ENCODE measurements at places on chromosomes 2 and 18.

- no peak for DNase-seq
These were observed 266.3 kb downstream of the CCDC85A start for GRCh38 chr2:56450047-56450446.

DNA sequence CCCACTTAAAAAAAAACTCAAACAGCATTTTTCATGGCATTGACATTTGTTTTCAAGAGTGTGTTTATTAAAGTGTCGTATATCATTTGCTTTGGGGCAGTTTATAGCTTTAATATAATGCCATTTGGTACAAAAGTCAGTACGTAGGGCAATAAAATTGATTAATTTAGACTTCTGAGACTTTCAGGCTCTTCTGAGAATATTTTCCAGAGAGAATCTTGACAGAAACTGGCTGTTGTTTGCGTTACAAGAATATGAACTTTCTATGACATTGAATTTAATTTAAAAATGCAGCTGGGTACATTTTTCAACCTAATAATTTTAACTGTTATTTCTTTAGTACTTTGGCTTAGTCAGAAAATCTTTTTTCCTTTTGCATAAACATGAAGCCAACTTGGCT is 98.9 kb downstream of the RNF144A start:
- DNase-seq = no peak

DNA sequence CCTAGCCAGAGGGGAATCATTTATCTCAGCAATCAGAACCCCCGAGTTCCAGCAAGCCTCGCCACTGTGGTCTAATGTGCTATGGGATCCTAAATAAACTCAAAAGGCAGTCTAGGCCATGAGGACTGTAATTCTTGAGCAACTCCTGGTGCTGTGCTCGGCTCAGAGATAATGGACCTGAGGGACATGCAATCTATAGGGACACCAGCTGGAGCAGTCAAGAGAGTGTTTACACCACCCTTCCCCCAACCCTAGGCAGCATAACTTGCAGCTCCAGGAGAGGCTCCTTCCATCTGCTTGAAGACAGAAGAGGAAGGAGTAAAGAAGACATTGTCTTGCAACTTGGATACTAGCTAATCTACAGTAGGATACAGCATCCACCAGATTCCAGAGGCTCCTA is 225.5 kb upstream of the KLHL14 start:
- DNase-seq = no peak

DNA sequence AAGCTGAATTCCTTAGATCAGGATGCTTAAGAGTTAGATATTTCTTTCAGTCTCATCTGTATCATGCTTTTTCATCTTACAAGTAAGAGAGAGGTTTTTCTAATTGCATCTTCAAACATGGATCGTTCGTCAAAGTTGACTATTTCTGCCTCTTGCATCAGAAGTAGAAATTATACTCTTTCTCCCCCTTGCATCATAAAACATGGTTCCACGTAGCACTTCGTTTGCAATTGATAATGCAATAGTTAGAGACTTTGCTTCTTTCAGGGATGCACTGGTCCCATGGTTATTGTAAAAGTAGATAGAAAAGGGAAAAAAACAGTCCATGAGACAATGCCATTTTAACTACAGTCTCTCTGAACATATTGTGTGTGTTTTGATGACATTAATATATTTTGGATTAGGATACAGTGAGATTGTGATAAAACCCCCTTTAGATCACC is 75.1 kb upstream of the PARD3B start:
- DNase-seq = no peak

DNA sequence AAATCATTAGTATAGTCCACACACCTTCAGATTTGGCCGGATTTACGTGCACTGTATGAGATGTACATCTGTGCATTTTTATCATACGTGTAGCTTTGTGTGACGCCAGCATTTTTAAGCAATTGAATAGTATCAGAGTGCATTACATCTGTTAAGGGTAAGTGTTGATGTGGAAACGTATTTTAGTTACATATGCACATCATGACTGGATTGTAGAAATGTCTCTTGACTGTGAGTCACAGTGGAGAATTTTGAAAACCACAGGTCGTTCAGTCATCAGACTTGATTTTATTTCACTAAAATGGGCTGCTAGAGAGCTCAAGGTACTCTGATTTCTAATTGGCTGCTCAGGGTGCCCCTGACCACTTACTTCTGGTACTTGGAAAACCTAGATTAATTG is 5.4 kb upstream of the GPBAR1 start:
- no peak for DNase-seq

DNA sequence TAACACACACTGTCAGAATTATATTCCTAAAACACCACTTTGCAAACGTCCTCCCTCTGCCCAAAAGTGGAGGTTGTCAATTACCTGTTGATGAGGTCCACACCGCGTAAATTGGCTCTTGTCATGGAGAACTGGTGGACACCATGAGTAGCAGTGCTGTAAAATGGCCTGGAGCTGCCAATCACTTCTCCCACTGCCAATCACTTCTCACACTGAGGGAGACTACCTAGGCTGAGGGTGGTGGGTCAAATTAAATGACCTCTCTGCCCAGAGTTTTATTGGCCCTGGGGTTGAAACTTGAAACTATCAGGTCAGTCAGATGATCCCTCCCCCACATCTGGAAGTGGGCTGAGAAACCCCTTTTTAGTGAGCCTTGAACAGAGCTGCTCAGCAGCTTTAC is 89.6 kb downstream of the SOWAHC start:
- DNase-seq = no peak

DNA sequence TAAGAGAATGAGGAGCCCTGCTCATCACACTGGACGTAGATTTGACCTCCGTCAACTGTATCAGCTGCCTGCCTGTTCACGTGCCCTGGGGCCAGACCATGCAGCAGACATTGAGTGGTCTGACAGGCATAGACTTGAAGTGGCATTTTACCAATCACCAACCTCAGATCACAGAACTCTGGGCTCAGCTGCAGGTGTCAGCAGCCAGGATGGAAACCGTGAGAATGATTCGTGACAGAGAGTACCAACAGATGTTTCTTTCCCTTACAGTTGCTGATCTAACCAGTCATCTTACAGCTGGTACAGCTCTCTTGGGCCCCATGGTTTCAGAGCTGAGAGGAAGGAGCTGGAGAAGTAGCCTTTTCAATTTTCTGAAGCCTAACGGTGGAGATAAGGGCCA is 148.9 kb downstream of the EN1 start:
- no peak for DNase-seq

DNA sequence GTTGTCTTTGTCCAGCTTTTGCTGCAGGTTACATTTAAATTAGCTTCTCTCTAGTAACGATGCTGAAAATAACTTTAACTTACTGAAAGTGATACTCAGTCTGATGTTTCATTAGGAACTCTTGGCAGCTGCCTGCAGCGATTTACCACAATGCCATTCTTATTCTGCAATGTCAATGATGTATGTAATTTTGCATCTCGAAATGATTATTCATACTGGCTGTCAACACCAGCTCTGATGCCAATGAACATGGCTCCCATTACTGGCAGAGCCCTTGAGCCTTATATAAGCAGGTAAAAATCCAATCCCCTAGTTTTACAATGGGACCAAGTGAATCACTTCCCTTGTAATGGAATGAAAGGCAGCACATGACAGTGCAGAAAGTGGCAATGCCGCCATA is 16.3 kb upstream of the MFF start:
- DNase-seq = no peak
